ENCODE measurements at places on chromosomes 13 and 19.
A peak's percentile ranks its signal among the peaks of the same experiment; 100 is the strongest.

GRCh38 chr19:41597600-41598041 lies 21.7 kb downstream of the CEACAM21 start:
- peak; percentile 72 for DNase-seq

DNA sequence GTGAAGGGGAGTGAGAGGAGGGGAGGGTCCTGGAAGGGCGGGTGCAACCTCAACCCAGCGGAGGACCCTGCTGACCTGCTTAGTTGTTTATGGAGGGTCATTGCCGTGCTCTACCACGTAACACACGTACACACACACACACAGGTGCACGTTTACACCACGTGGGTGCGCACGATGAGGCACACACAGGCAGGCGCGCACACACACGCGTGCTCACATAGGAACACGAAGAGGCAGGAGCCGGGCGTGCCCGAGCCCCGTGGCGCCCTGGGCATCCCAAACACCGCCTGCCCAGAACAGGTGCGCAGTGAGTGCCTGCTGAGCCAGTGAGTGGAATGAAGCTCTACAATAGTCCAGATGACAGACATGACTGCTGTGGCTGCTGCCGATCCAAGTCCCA lies 11.2 kb upstream of the MADCAM1 start:
- no peak for DNase-seq

- DNase-seq: no peak
Observed at GRCh38 chr13:90502153-90502552, 845.3 kb upstream of the MIR17HG start.

GRCh38 chr13:88701551-88701950 lies 1030.4 kb downstream of the SLITRK5 start:
- no peak for DNase-seq

- no peak for DNase-seq
Observed at GRCh38 chr13:99041788-99042187, 63.9 kb upstream of the DOCK9 start.

GRCh38 chr13:80000684-80001509 lies 340.0 kb downstream of the SPRY2 start:
- no peak for DNase-seq

GRCh38 chr13:72565893-72566292 lies 161.5 kb downstream of the MZT1 start:
- peak; percentile 39 for DNase-seq

GRCh38 chr13:99385161-99385560 lies 78.0 kb upstream of the GPR183 start:
- no peak for DNase-seq

- no peak for DNase-seq
Observed at GRCh38 chr13:113528813-113529180, 38.3 kb upstream of the DCUN1D2 start.

DNA sequence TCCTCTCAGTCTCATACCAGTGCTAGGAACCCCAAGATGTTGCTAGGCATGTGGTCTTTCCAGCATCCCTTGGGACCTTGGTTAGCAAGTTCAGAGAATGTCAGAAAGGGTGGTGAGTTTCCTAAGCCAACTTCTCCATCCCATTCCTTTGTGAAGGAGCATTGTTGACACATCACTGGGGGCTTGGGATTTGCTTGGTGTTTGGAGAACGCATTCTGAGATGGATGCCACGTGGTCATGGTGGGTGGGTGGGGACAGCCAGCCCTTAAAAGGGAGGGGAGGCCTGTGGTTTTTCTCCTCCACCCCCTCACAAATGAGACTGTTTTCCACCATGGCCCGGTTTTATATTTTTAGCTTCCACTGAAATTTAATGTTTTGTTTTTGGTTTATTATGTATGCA lies 83.3 kb upstream of the ZNF536 start:
- no peak for DNase-seq

DNA sequence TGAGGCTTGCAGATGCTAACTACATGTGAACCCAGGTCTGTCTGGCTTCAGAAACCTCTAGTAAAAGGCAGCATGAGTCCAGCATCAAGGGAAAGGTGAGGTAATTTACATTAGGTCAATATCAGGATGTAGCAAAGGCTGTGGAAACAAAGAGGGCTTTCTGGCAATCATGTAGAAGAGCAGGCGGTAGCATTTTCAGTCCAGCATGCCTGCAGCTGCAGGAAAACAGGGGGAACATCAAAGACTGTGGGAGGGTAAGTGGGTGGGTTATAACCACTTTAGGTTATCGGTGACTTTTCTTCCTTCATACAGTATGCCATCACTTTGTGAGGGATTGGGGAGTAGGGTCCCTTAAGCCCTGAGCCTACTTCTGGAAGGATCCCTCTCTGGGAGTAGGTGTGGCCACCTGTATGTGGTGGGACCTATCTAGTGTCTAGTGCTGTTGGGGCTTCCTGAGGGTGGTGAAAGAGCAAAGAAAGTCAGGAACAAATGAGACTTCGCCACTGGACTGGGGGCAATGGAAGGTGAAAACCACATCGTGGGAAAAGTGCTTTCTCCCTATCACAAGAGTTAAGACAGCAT lies 10.8 kb downstream of the SUGP2 start:
- DNase-seq: no peak

- no peak for DNase-seq
Observed at GRCh38 chr19:30679789-30680188, 307.6 kb downstream of the ZNF536 start.

GRCh38 chr13:95437561-95437960 lies 115.0 kb upstream of the CLDN10 start:
- DNase-seq: no peak

GRCh38 chr13:44470638-44471562 lies 97.3 kb downstream of the SERP2 start:
- DNase-seq: peak; percentile 2

DNA sequence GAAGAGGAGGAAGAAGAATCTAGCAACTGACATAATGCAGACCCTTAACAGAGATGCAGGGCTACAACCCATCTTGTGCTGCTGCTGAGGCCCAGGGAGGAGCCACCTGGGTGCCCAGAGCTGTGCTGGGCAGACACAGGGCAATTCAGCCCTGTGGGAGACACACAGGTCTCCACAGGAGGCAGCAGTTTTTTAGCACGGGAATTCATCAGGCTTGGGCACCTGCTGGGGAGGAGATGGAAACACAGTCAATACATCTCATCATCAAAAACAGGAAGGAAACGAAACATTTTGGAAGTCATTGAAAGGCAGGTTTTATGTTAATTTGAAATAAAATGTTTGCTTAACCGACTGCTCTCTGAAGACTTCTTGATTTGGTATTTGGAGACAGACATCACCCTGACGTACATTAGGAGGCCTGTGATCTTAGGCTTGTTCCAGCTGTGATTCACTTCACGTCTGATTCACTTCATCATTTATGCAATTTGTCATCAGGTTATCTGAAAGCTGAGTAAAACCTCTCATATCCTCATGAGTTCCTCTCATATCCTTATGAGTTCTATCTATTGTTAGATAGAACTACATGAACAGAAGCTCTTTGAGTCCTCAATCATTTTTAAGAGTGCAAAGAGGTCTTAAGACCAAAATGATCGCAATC lies 77.4 kb downstream of the CYSLTR2 start:
- no peak for DNase-seq

GRCh38 chr19:14166999-14167575 lies 30.7 kb upstream of the ASF1B start:
- DNase-seq: no peak

- no peak for DNase-seq
Observed at GRCh38 chr13:110971486-110971885, 56.6 kb upstream of the ANKRD10 start.

DNA sequence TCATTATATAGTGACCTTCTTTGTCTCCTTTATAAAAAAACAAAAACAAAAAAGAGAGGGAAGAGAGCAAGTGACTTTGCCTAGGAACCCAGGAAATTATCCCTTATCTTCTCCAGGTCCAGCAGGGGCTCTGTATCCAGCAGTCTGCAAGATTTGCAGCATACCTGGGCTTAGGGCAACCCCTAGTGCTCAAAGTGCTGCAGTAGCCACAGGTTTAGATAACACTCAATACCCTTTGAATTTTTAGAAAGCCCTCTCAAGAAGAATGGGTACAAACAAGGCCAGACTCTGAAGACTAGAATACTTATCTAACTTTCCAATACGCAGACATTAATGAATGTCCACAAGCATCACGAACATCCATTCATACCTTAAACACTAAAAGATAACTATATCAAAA lies 43.2 kb downstream of the CCNA1 start:
- DNase-seq: no peak

- no peak for DNase-seq
Observed at GRCh38 chr19:53878776-53879139, 3.2 kb upstream of the PRKCG start.

DNA sequence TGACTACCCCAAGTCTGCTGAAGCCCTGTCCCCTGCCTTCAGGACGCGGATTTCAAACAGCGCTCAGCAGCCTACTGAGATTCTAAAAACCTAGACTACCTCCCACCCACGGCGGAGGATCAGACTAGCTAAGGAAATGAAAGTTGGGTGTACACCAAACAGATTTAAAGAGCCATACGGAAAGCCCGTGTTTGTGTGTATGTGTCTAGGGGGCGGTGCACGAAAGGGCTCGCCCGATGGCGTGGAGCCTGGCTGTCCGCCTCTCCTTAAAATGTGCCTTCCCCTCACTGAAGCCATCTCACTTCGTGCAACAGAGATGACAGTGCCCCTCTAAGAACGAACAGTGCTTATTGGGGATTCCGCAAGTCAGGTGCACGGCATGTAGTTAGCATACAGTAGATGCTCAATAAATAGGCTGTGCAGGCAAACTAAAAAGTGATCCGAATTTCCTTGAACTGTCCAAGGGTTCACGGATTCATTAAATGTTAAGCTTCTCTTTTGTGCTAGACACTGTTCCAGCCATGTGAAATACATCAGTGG lies 639 bp downstream of the LENG1 start:
- no peak for DNase-seq

- no peak for DNase-seq
Observed at GRCh38 chr19:57465680-57466381, 8.9 kb upstream of the VN1R1 start.

- no peak for DNase-seq
Observed at GRCh38 chr19:18128044-18128443, 24.9 kb upstream of the PIK3R2 start.

DNA sequence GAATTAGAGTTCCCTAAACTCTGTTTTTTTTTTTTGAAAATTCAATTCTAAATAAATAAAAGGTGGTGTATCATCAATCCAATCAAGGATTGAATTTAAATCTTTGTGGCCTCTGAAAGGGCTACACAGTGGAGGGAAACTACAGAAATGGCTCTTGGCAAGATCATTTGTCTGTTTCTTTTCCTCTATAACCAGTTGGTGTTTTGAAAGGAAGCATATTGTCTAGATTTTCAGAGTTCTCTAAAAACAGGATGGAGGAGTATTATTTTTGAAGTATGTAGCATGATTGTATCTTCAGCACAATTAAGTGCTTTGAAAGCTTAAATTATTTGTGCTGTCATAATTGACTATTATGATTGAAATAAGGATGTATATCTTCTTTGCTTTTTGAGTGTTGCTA lies 29.8 kb downstream of the WASF3 start:
- no peak for DNase-seq

GRCh38 chr13:73698859-73699258 lies 435.3 kb downstream of the KLF12 start:
- no peak for DNase-seq

DNA sequence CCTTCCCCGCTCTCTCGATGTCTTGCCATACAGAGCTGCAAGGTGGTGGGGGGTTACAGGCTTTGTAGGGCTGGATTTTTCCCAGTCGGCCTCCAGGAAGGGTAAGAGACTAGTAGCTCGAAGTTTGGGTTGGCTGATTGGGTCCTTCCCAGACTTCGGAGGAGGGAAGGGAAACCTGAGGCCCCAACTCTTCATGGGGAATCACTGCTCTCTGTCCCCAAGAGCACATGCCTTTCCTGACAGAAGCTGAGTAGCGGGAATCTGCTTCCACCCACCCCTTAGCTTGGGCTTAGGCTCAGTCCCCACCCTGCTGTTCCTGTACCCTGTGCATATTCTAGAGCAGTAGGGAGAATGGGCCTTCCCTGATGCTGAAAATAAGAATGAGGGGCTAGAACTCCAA lies 39.7 kb downstream of the PPP2R1A start:
- DNase-seq: no peak

- no peak for DNase-seq
Observed at GRCh38 chr13:93776936-93777335, 550.3 kb downstream of the GPC6 start.

DNA sequence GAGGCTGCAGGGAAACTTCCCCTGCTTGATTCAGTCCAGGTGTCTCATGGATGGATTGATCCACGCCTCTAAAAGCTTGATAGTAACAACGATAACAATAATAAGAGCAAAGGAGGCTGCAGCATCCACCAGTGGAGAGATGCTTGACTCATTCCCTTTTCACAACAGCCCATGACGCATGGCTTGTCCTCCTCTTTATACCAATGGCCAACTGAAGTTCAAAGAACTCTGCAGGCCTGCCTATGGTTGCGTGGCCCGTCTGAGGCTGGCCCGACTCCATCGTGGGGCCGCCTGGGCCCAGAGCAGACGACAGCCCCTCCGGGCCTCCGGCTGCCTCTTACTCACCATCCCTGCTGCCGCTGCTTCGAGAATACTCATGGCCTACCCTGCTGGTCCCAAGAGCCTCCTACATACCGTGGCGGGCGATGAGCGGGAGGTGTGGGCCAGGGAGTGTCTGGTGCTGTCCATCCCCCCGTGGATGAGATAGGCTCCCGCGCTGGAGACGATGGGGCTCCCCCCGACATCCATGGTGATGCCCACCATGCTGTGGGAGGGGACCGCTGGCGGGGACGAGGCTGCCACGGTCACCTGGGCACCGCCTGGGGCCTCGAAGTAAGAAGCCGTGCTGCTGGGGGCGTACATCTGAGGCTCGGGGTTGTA lies 61.8 kb upstream of the RANBP3 start:
- no peak for DNase-seq

GRCh38 chr19:53365899-53366493 lies 491 bp downstream of the ZNF525 start:
- no peak for DNase-seq

- DNase-seq: no peak
Observed at GRCh38 chr19:18439025-18439909, 1.3 kb upstream of the ISYNA1 start.

GRCh38 chr13:100139817-100140216 lies 50.9 kb downstream of the PCCA start:
- no peak for DNase-seq

DNA sequence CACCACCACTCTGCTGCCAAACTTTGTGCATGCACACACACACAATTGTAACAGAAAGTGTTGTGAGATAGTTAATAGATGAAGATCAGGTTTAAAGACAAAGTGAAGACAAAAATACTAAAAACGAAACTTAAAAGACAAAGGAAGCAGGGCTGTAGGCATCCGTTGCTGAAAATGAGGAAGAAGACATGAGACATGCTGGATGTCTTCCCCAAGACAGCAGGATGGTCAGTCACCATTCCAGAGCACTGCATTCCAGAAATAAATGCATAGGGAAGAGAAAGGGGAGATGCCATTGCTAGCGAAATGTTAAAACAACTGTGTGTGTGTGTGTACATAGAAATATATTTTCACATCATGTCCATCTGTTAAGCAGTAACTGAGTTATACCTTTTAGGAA lies 520.1 kb downstream of the SUCLA2 start:
- DNase-seq: no peak

Measured in NCI-H1694 (cell line).